Activated T-helper 17 cell treated with anti-CD3 and anti-CD28 coated beads, Interleukin-2, amount 50 U/mL, for 72 hours (primary cell): ENCODE measurements at places on chromosomes 2 and 18.

GRCh38 chr2:161386228-161386824 is 29.8 kb upstream of the TBR1 start:
- ATAC-seq, result no peak

- no peak for ATAC-seq
Measured at GRCh38 chr2:166494140-166494624, at the start of gene SCN7A. Gene SCN7A (minus strand): TSS chr2:166494249. CDS start chr2:166477696, 16,553 bp downstream.

DNA sequence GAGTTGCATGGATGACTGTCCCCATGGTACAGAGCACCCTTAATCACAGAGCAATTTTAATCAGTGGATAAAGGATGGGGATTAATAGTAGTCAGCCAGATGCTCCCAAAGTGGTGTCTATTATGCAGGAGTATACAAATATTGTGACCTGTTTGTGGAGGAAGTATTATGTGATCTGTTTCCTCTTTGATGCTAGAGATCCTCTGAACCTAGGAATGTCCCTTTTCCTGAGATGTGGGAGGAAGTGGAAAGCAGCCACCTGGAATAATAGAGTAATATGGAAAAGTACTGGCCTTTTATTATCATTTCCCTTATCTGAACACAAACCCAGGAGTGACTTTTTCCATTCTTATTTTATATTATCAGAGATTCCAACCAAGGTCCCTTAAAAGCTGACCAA is 94.2 kb upstream of the EFEMP1 start:
- no peak for ATAC-seq

- no peak for ATAC-seq
Measured at GRCh38 chr2:163132850-163133249, 294.3 kb upstream of the KCNH7 start.

- no peak for ATAC-seq
Measured at GRCh38 chr18:69588301-69588700, 187.6 kb downstream of the DOK6 start.

DNA sequence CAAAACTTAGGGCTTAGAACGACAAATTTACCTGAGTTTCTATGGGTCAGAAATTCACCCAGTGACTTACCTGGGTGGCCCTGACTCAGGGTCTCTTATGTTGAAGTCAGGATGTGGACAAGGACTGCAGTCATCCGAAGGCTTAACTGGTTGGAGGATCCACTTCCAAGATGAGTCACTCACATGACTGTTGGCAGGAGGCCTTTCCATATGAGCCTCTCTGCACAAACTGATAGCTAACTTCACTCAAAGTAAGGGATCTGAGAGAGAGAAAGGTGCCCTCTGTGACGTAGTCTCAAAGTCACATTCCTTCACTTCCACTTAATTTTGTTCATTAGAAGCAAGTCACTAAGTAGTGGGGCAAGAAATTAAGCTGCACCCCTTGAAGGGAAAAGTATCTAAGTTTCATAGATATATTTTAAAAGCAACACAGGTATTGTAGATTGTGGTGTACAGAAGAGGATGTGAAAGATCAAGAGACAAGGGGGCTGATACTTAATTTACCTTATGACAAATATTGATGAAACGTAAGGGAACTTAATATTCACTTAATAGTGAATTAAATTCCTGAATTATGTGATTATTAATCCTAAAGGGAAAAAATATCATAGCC is 48.4 kb downstream of the TANK start:
- peak; percentile 71 for ATAC-seq

DNA sequence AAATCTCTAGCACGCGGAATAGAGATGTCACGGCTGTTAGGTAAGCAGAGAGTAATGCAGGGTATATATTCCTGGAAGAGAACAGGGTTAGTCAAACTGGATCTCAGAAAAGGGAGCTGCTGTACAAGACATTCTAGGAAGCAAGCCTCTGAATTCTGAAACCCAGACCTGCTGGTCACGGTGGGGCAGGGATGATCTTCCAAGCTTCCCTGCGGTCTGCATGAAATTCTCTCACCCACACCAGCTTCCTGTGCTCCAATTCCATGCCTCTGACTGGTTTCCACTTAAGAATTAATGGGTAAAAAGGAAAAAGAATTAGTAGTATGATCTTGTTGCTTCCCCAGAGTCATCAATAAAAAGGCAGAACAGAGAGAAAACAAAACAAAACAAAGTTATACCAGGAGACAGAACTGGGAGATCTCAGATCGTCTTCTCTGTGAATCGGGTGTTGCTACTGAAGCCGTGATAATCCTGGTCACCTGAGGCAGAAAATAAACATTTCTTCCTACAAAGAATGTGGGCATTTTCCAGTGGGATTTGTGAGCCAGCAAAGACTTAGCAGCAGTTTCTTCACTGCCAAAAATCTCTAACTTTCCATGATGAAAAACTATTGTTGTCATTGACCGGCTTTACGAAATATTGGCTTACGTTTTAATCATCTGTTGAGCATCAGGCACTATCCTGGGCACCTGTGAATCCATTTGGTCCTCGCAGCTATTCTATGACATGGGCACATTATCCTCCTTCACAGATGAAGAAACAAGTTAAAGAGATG is 5.3 kb upstream of the CYP27C1 start:
- no peak for ATAC-seq

DNA sequence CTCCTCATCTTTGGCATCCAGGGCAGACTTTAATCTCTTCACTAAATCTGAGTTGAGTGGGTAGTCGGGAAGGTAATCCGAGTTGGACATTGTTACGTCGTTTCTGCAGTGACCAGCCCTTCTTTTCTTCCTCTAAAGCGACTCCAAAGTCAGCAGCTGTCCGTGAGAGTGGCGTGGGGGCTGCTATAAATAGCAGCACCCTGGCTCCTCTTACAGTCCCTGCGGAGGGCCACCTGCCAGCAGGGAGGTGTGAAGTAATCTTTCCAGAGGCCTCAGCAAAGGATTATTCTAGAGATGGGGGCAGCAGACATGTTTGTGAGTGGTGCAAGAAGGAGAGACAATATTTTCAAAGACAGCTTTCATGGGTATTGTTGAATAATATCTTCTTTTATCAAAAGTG is at the start of gene ASB18:
Gene ASB18, minus strand, starts transcription at position 151 of the 400 bp plus-strand sequence. Its CDS starts 61 bp downstream, at position 90.
- no peak for ATAC-seq

GRCh38 chr18:69484699-69485396 is 84.2 kb downstream of the DOK6 start:
- ATAC-seq, result no peak

DNA sequence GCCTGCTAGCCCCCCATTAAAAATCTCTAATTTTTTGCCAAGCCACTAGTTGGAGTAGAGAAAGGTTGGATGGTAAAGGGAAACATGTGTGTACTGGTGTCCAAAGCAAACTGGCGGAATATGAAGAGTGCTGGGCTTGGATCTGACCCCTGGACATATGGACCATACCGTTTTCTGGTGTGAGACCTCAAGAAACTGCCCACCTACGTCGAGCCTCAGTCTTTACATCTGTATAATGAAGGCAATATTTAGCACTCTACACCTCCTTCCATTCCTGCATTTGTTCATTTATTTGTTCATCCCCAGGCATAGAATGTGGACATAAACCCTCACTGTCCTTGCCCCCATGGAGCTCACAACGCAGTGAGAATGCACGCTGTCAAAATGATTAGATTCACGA is 142.4 kb downstream of the RHBDD1 start:
- ATAC-seq, result no peak

- no peak for ATAC-seq
Measured at GRCh38 chr18:31680831-31681568, 3.4 kb downstream of the B4GALT6 start.
